Kidney tubule cell (primary cell): ENCODE measurements at places on chromosomes 6 and 20.

- no peak for DNase-seq
Observed at GRCh38 chr6:105024803-105025202, 67.9 kb downstream of the LIN28B start.

DNA sequence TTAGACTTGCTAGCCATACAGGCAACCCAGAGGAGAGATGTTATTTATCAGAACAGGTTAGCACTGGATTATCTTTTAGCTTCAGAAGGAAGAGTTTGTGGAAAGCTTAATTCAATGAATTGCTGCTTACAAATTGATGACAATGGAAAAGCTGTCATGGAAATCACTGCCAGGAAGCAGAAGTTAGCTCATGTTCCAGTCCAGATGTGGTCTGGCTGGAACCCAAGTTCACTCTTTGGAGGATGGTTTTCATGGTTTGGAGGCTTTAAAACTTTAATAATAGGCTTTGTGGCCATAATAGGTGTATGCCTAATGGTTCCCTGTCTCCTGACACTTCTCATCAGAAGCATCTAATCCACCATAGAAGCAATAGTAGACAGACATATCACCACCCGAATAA is 699.0 kb downstream of the PHF3 start:
- no peak for DNase-seq

DNA sequence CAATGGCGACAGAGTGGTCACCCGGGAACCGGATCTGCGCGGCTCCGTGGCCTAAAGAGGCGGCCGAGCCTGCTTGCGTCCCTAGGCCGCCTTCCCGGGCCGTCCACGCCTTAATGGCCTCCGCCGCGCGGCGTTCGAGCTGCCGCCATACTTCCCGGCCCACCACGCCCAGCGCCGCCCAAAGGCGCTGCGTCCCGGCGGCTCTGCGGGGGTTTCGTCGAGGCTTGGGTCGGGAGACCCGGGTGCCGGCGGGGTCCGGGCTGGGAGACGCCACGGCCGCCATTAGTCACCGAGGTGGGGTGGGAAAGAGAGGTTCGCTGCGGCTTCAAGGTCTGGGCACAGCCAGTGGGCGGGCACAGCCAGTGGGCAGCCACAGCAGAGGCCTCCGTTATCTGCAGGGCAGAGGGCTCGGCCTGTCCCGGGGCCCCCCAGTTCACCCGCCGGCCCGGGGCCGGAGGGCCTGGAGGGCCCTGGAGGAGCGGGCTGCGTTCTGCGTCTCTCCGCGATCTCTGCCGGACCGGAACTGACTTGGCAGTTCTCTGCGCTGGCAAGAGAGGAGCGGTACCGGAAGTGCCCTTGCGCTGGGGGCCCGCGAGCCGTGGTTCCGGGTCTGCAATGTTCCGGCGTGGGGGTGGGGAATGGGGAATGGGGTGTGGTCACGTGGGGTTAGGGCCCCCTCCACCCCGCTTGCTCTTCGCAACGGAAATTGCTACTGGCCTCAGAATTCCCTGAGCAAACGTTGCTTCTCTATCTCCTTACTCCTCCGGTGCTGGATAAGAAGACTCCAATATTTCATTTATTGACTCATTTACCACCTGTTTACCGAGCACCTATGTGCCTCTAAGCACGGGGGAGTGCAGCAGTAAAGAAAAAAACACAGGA is 82.3 kb downstream of the CNBD2 start:
- DNase-seq: peak; percentile 88

DNA sequence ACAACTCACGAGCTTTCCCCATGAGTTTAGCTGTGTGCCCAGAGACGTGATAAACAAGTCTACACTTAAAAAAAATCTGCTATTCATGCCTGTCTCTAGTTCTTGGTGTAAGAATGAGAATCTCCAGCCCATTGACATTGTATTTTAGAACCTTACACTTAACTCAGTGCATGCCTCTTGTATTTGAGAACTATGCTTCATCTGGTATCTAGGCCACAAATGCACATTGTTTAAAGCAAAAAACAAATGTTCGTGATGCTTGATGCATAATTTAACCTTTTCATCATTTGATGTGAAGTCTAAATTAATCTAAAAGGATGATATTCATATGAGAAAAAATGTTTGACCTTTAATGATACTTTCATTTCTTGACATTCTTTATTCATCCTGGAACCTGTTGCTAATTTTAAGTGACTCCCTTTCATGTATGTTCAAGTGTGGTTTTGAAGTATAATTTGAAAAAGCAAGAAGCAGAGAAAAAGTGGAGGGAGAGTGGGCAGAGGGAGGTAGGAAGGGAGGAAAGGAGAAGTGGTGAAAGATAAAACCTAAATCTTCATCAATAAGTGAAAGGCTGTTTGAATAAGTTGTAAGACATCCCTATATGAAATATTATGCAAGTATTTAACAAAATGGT is 116.9 kb downstream of the PFDN4 start:
- no peak for DNase-seq

DNA sequence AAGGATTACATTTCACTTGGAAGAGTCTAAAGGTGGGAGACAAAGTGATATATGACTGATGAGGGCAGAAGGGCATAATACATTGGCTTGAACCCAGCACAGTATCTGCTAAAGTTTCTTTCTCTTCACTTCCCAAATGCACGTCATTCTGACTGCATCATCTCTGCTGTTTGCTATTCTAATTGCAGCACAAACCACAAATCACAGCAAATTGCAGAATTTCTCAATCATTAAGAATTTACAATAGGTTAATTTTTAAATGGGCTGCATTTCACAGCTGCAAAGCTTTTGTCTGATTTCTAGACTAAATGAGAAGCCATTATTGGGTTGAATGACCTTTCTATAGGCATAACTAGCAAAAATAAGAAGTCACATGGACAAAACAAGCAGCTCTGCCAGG is 337.0 kb downstream of the RNGTT start:
- peak; percentile 44 for DNase-seq

DNA sequence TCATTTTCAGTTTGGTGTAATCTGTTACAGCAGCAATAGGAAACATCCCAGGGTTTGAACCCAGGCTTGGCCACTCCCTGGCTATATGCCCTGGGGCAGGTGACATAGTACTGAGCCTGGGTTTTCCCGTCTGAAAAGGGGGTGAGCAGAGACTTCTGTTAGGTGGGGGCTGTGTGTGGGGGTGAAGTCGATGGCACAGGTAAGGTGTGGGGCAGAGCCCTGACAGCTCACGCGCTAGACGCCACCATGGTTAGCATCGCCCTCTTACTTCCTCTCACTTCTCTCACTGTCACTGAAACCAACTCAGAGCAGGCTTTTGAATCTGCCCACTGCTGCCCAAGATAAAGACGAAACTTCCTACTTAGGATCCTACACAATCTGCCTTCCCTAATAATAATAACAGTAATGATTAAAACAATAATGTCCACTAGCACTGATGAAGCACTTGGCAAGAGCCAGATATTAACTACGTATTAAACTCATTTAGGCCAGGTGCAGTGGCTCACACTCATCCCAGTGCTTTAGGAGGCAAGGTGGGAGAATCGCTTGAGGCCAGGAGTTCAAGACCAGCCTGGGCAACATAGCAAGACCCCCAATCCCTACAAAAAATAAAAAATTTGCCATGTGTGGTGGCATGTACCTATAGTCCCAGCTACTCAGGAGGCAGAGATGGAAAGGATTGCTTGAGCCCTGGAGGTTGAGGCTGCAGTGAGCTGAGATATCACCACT is 117.9 kb upstream of the PTPN1 start:
- DNase-seq: no peak

GRCh38 chr6:56250266-56250665 is 2.9 kb upstream of the COL21A1 start:
- DNase-seq: peak; percentile 44

- DNase-seq: no peak
Observed at GRCh38 chr20:1870792-1871550, 24.2 kb upstream of the SIRPA start.

- DNase-seq: no peak
Observed at GRCh38 chr6:157644043-157644810, 178.8 kb upstream of the SNX9 start.

GRCh38 chr20:60117065-60117464 is 158.8 kb downstream of the CDH26 start:
- peak; percentile 32 for DNase-seq

GRCh38 chr6:169845426-169846285 is 94.2 kb downstream of the ERMARD start:
- DNase-seq: no peak

- no peak for DNase-seq
Observed at GRCh38 chr6:89793586-89793985, 26.0 kb downstream of the MDN1 start.

DNA sequence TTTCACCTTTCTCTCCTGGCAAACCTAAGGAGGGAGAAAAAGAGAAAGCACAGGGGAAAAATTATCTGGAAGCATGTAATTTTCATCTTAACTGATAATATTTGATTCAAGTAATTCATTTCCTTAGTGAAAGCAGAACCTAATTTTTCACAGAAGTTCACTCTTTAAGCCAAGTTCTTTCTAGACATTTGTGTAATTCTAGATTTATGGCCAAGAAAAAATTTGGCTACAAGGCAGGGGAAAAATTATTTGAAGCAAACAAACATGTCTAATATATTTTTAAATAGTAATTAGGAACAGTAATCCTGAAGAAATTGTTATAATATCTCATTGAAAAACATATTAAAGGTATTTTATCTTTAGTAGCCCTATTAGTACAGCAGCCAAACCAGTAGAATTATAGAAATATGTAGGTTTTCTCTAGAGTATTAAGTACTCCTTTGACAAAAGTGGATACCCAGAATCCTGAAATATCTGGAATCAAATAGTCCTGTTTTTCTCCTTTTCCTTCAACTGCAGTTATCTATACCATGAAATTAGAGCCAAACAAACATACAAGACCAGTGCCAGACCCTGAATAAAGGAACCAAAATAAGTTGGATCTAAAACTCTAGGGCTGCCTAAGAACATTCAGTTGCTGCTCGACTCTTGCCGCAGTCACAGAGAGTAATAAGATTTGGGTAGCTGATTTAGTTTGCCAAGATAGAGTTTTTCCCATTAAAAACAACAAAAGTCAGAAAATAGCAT is 116.5 kb downstream of the COL12A1 start:
- no peak for DNase-seq
